ENCODE measurements at places on chromosomes 13 and 19. TPM values are rescaled to one million over a fixed set of nuclear protein-coding genes. Genes with fewer than 3 reads are reported as not detected.

DNA sequence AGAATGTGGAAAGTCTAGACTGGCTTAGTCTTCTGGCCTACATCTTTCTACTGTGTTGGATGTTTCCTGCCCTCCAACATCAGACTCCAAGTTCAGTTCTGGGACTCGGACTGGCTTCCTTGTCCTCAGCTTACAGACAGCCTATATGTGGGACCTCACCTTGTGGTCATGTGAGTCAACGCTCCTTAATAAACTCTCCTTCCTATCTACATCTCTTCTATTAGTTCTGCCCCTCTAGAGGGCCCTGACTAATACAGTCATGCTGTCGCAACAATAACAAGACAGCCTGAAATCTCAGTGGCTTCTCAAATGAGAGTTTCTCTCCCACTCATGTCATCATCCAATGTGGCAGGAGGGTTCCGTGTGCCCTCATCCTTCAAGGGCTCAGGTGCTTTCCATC, 347.8 kb downstream of the MZT1 start:
- peak; percentile 68 for DNase-seq

DNA sequence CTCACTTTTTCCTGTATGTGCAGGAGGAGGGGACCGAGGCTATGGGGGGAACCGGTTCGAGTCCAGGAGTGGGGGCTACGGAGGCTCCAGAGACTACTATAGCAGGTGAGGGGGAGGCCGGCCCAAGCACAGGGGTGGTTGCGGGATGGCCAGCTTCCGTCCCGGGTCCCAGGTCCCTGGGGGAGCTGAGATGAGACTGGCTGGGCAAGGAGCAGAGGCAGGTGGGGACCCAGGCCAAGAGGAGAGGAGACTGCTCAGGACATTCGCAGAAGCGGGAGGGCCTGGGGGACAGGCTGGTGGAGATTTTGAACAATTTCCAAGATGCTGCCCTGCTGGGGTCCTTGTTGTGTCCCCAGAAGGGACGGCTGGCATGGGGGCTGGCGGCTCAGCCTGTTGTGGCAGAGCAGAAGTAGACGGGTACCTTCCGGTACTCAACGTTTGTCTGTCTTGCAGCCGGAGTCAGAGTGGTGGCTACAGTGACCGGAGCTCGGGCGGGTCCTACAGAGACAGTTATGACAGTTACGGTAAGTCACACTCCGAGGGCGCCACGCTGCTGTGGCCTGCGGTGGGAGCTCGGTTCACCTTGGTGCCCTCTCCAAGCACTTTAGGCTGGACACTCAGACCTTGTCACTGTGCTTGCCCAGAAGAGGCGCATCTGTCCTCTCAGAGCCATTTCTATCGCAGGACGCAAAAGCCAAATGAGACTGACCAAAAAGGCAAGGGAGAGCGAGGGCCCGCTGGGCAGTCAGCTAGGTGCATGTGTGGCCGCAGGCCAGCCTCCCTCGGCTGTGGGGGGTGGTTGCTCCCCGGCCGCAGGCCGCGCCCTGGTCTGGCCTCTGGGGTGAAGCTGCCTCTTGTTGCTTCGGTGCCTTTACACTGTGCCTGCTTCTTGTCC, 2.6 kb downstream of the CIRBP start:
- no peak for DNase-seq

- no peak for DNase-seq
These were observed 186.8 kb upstream of the TSC22D1 start for GRCh38 chr13:44762911-44763310.

The N4BP2L1 gene
- total RNA-seq: 2.1 TPM

The TLE2 gene
- total RNA-seq: not detected

The CEACAM21 gene
- not detected for total RNA-seq
